Glomerular endothelial cell (primary cell): ENCODE measurements at places on chromosomes 16 and 17.
A peak's percentile ranks its signal among the peaks of the same experiment; 100 is the strongest.

GRCh38 chr16:73499276-73499675 lies 451.3 kb upstream of the ZFHX3 start:
- DNase-seq, result no peak

DNA sequence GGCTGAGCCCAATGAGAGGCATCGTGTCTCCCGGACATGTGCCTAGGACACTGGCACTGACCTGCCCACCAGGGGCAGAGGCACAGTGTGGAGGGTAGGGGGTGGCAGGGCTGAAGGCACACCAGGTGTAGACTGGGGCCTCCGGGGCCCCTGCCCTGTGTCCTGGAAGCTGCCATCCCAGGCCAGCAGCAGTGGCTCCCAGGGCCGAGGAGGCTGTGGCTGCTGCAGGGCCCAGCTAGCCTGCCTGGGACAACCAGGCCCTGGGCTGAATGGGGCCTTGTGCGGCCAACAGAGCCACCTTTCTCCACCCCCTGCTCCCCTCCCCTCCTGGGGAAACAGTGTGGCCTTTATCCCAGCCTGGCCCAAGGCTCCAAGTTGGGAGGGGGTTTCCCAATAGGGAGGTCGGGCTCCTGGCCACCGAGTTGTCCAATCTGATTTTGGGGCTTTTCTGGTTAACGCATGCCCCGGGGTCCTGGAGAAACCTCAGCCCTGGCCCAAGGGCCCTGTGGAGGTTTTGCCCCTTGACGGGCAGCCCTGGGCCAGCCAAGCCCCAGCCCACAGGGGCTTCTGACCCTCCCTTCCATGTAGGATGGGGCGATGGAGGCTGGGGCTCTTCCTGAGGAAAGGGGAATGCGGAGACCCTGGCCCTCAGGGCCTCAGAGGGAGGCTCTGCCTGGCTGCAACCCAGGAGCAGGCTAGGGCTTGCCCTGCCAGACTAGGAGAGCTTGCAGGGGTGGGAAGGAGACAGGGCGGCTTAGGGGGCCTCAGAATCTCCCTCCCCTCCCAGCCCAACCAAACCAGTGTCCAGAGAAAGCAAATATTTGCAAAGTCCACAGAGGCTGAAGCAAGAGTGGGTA lies 4.2 kb downstream of the MTSS2 start:
- DNase-seq, result no peak

DNA sequence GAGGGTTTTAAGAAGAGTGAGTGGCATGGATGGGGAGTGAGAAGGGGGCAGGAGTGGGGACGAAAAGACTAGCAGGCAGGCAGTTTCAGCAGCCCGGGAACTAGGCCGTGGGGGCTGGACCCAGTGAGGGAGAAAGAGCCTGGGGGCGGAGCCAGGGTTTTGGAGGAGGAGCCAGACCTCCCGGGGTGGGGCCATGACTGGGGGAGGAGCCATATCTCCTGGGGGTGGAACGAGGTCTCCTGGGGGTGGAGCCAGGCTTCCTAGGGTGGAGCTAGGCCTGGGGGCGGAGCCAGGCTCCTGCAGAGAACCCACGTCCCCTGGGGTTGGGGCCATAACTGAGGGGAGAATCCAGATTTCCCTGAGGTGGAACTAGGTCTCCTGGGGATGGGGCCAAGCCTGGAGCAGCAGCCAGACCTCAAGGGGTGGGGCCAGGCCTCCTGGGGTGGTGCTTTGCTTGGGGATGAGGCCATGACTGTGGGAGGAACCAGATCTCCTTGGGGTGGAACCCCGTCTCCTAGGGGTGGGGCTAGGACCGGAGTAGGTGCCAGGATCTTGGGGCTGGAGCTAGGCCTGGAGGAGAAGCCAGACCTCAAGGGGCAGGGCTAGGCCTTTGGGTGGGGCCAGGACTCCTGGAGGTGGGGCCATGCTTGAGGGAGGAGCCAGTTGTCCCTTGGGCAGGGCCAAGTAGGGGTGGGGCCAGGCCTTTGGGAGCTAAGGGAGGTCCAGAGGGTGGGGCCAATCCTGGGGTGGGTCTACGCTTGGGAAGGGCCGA lies 41.7 kb upstream of the JPH3 start:
- no peak for DNase-seq

- DNase-seq, result no peak
Measured at GRCh38 chr16:65413861-65414260, 292.0 kb upstream of the CDH11 start.

GRCh38 chr17:17982801-17983200 lies 10.1 kb downstream of the DRC3 start:
- DNase-seq, result no peak

- no peak for DNase-seq
Measured at GRCh38 chr17:36085765-36086164, 4.2 kb downstream of the CCL3 start.

DNA sequence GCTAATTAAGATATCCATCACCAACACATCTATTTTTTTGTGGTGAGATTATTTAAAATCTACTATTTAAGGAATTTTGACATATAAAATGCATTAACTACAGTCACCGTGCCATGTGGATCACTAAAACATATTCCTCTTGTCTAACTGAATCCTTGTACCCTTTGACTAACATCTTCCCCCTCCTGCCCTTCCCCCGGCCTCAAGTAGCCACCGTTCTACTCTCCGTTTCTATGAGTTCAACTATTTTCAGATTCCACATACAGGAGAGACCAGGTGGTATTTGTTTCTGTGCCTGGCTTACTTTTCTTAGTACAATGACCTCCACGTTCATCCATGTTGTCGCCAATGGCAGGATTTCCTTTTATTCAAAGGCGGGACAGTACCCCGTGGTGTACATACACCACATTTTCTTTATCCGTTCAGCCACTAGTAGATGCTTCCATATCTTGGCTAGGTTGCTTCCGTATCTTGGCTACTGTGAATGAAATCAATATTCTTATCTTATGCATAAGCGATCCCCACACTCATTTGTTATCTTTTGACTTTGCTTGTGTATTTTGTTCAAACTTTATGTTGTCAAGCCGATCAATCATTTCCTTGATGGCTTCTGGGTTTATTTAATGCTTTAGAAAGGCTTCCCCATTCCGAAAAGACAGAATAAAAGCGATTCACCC lies 134.7 kb downstream of the KCNJ12 start:
- no peak for DNase-seq

DNA sequence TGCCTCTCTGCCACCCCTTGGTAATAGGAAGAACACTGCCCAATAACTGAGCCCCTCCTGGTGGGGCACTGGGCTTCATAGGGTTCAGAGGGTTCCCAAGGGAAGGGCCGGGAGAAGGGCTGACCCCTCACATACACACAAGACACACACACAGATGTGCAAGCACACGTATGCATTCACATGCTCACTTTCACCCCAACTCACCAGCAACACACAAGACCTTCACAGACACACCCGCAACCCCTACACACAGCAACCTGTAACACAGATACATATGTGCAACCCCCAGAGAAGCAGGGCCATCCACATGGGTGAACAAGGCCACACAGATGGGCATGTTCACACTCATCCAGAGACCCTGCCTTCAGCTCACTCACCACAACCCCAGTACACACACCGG lies 225.1 kb downstream of the ZNF423 start:
- DNase-seq, result no peak

DNA sequence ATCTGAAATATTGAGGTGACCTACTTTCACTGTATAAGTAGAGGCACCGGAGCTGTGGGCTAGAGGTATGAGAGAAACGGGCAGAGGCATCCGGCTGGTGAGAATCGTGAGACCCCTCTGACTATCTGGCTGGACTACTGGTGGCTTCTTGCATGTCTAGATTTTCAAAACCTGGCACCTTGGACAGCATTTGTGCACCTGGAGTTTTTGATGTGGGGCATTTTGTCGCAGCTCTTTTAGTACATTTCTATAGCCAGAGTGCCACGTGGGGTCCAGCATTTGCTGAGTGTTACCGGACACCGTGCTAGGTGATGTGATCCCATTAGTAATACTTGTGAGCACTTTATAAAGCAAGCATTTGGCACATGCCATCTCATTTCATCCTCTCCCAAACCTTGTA lies 32.6 kb upstream of the SHISA9 start:
- no peak for DNase-seq

GRCh38 chr17:69801368-69801767 lies 273.7 kb upstream of the KCNJ16 start:
- no peak for DNase-seq

DNA sequence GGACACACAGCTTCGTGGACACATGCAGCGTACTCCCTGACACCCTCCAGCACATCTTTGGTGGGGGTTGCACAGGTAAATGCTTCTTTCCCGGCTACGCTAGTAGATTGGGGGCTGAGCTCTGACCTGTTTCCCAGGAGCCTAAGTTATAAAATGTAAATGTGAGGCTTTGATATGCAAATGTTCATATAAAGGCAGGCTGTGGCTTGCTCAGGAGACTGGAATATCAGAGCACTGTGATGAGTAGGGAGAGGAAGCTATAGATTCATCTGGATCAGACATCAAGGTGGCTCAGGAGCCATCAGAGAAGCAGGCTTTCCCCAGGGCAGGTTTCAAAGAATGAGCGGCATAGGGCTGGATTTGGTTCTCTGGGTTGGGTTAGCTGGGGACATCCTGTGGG lies 3.4 kb upstream of the ETV4 start:
- no peak for DNase-seq

GRCh38 chr16:85663891-85664321 lies 24.8 kb downstream of the GINS2 start:
- DNase-seq, result no peak

GRCh38 chr17:76805319-76805718 lies 62.9 kb upstream of the MGAT5B start:
- DNase-seq, result no peak

GRCh38 chr17:15263680-15264079 lies 1.4 kb downstream of the PMP22 start:
- DNase-seq, result no peak

DNA sequence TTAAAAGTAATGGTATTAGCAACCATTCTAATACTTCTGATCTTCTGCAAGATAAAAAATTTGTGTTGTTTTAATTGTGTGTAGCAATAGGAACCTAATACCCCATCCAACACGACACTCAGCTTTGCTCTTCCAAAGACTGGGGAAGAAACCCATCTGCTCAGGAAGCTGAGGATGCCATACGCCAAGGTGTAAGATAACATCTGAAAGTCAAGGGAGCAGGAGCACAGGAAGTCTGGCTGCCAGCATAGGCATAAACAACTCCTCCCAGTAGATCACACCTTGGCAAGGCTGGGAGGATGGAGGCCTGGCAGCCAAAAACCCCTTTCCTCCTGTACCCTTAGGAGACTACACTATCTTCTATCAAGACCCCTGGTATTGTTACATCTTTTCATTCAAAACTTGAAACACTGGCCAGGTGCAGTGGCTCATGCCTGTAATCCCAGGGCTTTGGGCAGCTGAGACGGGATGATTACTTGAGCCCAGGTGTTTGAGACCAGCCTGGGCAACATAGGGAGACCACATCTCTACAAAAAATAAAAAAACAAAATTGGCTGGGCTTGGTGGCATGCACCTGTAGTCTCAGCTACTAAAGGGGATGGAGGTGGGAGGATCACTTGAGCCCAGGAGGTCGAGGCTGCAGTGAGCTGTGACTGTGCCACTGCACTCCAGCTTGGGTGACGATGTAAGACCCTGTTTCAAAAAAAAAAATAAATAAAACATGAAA lies 5.7 kb upstream of the SPHK1 start:
- DNase-seq, result no peak

GRCh38 chr17:75105126-75106080 lies 4.4 kb upstream of the ARMC7 start:
- peak; percentile 25 for DNase-seq

- DNase-seq, result no peak
Measured at GRCh38 chr16:58259995-58260394, 34.8 kb downstream of the PRSS54 start.

DNA sequence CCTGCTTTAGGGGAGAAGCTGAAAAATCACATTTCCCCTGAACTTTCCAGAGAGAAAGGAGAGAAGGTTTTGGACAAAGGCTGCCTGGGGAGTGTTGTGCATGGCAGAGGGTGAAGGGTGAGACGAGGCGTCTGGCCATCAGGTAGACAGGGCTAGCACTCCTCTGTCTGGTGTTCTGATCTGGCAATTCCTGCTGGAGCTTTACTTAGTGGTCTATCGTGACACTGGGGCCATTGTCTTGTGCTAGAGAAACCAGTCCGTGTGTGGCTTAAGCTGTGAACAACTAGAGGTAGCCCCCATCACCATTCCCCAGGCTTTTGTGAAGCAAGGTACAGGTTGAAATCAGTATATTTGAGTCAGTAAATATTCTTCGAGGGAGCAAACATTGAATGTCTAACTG lies 8.5 kb downstream of the RHBDL3 start:
- DNase-seq, result no peak

- DNase-seq, result no peak
Measured at GRCh38 chr17:50538549-50539410, 6.2 kb downstream of the EPN3 start.

DNA sequence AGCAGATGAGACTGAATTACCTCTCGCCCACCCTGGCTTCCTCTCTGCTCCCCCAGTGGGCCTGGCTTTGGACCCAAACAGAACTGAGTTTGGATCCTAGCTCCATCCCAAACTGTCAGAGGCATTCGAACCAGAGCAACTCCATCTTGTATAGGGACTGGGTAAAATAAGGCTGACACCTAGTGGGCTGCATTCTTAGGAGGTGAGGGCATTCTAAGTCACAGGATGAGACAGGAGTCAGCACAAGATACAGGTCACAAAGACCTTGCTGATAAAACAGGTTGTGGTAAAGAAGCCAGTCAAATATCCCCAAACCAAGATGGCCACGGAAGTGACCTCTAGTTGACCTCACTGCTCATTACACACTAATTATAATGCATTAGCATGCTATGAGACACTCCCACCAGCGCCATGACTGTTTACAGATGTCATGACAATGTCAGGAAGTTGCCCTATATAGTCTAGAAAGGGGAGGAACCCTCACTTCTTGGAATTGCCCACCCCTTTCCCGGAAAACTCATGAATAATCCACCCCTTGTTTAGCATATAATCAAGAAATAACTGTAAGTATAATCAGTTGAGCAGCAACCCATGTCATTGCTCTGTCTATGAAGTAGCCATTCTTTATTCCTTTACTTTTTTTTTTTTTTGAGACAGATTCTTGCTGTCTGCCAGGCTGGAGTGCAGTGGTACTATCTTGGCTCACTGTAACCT lies 44.4 kb downstream of the LYRM1 start:
- no peak for DNase-seq

DNA sequence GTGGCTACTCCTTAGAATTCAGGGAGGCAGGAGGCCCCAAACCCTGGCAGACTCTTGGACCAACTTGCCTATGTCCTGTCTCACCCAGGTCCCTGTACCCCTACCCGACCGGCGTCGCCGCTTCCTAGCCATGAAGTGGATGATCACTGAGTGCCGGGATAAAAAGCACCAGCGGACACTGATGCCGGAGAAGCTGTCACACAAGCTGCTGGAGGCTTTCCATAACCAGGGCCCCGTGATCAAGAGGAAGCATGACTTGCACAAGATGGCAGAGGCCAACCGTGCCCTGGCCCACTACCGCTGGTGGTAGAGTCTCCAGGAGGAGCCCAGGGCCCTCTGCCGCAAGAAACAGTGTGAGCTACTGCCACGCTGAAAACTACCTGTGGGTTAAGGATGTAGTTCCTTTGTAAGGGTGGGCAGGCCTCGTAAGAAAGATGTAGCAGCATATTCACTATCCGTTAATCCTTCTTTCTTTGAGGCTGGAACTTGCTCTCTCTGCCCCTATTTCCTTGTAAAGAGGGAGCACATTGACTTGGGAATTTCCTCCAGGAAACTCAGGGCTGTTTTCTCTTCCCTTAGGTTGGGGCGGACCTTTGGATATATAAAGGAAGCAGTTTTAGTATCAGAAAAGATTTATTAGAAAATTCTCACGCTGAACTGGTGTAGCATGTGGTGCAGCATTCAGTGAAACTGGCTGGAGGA lies 4.1 kb downstream of the MRPS7 start:
- no peak for DNase-seq
